ENCODE measurements at places on chromosomes 3 and 15.

GRCh38 chr15:58246041-58246440 lies 107.9 kb downstream of the AQP9 start:
- DNase-seq, result no peak

GRCh38 chr3:9767418-9767817 lies 2.3 kb downstream of the CAMK1 start:
- no peak for DNase-seq

GRCh38 chr15:95874637-95875036 lies 455.9 kb upstream of the NR2F2 start:
- DNase-seq, result no peak

DNA sequence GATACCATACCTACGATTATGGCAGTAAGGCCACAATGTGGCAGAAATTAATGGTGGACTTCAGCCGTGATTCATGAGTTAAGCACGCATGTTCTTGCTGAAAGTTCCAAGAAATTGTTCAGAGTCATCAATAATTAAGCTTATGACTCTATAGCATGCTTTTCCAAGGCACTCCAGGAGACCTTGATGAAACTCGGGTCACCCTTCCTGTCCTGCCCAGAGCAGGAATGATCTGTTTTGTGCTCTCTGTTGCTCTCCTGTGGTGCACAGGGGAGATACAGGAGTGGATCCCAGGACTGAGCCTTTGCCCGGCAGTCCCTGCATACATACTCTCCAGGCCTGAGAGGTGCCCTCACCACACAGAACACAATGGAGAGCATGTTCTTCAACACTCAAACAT lies 141.6 kb upstream of the SLC2A2 start:
- no peak for DNase-seq

DNA sequence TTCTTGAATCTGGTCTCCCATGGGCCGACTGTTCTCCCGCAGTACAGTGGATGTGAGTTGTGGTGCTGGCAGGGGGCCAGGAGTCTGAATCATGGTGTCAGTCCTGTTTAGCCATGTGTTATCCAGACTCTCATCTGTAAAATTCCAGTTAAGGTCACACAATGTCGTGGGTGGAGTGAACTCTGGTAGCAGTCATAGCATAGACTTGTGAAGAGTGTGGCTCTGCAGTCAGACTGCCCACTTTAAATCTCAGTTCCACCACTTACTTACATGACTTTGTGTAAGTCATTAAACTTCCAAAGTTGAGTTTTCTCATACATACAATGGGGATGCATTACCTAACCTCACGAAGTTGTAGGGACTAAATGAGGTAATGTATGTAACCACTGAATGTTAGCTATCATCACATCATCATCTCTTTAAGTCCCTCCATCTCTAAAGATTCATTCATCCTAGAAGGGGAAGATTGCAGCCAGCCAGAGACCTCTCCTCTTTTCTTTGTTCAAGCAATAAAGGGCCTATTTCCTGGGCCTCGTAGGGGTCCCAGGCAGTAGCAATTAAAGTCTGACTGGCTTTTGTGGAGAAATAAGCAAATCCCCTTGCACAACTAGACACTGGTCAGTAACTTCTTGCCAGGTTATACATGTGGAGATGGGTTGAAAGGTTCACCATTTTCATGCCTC lies 93.9 kb downstream of the PCCB start:
- DNase-seq, result no peak

- no peak for DNase-seq
Observed at GRCh38 chr15:68482246-68482645, 50.3 kb upstream of the ITGA11 start.

GRCh38 chr3:131622726-131623125 lies 120.0 kb upstream of the MRPL3 start:
- no peak for DNase-seq

DNA sequence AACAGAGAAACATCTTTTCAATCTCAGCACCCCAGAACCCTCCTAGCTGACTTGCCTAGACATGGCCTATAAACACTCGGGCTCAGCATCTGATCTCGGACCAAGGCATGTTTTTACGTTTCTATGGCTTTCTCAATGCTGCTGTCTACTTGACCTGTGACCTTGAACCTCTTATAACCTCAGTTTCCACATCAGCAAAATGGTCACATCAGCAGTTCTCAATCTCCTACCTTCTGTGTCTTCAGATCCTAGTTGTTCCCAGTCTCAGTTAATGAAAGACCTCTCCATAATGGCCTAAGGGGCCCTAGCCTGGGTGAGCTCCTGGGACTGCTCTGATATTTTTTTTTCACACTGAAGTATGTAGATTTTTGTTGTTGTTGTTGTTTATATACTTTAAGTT lies 39.6 kb downstream of the SSUH2 start:
- no peak for DNase-seq

- DNase-seq, result no peak
Observed at GRCh38 chr15:80492874-80493273, 88.7 kb downstream of the ARNT2 start.

- DNase-seq, result no peak
Observed at GRCh38 chr3:125683067-125683829, 88.0 kb upstream of the OSBPL11 start.

- no peak for DNase-seq
Observed at GRCh38 chr15:101625980-101626379, 26.2 kb downstream of the TM2D3 start.

GRCh38 chr3:87270908-87271700 lies 5.3 kb downstream of the POU1F1 start:
- DNase-seq, result no peak

GRCh38 chr3:146110161-146110560 lies 50.8 kb downstream of the PLOD2 start:
- no peak for DNase-seq

DNA sequence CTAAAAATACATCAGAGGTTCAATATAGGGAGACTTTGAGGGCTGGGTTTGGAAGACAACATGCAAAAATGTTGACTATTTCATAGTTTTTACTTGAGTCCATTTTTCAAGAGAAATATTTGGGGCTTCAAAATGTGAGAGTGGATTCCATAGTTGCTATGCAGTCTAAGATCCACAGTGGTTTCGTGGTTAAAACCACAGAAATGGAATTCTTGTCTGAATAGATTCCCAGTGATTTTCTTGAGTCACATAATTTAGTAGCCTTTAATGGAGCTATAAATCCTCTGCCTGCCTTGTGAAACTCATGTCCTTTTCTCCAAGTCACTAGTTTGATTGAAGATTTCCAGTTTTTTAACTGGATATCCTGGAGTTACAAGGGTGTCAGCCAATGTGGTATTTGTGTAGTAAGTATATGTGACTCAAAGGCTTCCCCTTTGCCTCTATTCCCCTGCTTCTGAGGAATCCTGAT lies 94.7 kb upstream of the RBMS3 start:
- no peak for DNase-seq

DNA sequence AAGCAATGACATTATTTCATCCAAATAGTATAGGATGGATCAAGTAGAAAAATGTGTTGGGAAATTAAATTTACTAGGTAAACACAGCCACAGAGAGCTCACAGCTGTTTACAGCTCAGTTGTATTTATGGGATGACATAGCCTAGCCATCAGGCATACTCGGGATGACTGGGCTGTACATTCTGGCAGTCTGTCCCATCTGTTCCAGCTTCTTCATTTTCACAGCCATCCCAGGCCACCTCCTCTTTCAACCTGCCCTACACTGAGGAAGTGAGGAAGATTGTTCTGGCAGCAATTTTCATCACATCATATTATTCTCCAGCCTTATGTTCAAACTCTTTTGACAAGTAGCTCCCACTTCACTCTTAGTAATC lies 98.4 kb upstream of the PFN2 start:
- no peak for DNase-seq

DNA sequence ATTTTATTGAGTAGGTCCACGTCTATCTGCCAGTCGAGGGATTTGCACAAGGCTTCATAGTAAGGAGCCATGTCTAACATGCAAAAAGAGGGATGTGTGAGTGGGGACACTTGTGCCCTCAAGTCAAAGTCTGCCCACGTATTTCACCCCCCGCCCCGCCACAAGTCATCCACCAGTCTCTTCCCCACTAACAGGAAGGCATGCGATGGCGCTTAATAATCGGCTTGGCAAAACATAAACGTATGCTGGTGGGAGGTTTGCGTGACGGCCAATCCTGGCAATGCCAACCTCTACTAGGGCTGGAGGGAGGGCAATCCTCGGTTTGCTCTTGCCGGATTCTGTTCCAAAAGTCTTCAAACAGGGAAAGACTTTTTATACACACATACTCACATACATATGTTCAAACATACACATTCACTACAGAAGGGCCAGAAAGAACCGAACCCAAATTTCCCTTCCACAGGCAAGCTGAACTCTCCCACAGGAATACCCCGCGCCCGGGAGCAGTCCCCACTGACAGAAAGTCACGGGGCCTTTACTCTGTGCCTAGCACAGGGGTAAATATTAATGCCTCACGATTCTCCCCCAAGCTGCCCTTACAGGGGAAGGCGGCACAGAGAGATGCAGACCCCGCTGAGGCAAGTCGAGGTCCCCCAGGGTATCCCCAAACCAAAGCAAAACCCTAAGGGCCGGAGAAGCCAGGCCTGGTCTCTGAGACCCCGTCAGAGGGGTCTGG lies 675 bp downstream of the PSMD6 start:
- DNase-seq, result no peak

DNA sequence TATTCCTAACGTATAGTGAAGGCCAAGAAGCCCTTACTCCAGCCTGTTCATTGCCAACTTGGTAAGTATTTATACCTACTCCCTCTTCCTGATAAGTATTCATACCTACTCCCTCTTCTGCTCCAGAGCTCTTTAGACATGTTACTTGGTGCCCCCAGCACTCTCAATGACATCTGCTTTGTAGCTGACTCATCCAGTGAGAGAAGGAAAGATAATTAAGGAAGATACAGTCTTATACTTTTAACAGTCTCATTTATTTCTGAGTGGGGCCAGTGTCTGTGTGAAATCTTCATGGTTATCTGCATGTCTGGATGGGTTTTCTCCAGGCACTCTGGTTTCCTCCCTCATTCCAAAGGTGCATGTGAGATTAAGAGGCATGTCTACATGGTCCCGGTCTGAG lies 698.7 kb downstream of the FHIT start:
- no peak for DNase-seq

DNA sequence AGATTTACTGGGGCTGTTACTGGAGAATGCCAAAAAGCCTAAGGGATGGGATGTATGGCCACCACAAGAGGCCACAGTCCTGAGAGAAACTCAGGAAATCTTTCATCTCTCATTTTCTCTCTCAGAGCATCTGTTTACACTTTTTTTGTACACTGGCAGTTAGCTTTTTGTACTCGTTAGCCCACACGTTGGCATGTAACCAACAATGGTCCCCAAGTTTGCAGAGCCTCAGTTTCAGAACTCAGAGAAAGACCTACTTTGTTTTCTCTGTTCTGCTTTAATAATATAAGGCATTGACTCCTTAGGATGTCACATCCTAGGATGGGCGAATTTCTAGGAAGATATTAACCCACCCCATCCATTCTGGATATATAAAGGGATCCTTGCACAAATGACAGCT lies 183.5 kb downstream of the SUCNR1 start:
- no peak for DNase-seq

DNA sequence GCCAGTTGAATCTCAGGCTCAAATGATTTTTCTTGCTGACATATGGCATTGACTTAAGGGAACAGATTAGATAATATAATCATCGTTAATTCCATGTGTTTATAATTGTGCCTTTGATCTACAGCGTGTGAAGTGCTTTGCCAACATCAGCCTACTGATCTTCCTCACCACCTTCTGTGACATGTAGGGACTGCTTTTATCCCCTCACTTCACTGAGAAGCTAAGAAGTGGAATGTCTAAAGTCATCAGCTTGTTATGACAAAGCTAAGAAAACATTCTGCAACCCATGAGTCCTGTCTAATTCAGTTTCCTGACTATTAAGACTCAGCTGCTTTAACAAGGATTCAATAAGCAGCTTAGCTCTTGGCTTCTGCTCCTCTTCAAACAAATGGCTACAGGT lies 106.0 kb downstream of the MYH15 start:
- no peak for DNase-seq

DNA sequence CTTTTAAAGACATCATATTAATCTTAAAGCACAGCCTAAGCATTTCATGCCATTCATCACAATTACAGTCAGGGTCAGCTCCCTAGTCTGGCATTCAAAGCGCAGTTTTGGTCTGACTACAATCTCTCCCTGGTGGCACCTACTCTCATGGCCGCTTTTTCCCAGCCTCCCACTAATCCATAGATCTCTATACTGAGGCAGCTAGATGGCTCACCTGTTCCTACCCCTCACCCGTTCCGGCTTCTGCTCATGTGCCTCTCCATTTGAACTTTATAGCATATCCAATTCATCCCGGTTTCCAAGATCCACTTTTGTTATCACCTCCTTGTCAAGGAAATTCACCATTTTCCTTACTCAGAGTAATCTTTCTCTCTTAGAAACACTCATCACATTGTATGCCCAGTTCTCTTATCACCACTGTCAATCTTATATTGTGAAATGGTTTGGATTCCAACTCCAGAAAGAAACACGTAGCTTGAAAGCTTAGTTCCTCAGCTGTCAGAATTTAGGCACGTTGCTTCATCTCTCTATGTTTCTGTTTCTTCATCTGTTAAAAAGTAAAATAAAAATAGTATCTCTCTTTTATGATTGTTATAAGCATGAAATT lies 220.0 kb upstream of the UBE2E2 start:
- DNase-seq, result no peak

DNA sequence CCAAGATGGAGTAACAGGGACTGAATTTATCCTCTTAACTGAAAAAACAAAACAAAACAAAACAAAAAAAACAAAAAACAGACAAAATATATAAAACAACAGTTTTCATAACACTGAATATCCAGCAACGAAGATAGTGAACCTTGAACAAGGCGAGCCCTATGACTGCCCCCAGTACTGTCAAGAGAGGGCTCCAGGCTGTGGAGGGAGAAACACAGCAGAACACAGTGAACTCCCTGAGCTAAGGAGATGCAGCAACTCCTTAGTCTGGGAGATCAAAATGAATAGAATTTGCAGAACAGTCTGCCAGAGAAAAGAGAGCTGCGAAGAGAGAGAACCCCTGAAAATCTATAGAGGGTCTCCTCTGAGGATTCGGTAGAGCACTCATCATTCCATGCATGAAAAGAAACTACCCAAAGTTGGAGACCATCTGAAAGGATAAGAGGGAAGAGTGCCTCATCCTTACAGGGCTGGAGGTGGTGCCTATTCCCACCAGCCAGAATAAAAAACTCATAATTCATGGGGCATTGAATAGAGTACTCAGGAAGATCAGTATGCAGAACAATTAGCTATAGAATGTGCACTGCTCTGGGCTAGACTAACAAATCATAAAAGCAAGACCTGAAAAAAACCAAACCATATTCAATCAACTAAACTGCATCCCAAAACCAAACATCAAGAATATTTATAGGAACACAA lies 101.8 kb downstream of the FRMD4B start:
- no peak for DNase-seq

GRCh38 chr3:88478460-88478859 lies 328.7 kb downstream of the C3orf38 start:
- DNase-seq, result no peak

GRCh38 chr15:90035095-90035839 lies 34.1 kb downstream of the ZNF710 start:
- DNase-seq, result no peak

DNA sequence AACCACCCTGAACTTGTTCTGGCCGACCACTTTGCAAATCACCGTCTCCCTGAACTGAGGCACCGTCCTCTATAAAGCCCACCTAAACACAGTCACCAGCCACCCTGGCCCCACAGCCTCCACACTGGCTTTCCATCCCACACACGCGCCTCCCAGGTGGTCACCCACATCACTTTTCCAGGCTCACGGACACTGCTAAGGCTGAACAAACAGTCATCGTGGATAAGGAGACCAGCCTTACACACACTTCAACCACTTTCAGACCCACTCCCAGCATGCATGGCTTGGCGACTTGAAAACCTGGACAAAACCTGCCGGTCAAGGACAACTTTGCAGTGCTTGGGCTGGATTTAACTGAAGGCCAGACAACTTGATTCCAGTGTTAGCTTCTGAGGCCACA lies 8.4 kb downstream of the CHSY1 start:
- DNase-seq, result no peak
